Endothelial cell (in vitro differentiated cells): ENCODE measurements at places on chromosomes 3 and 15. TPM values are rescaled to one million over a fixed set of nuclear protein-coding genes. Genes with fewer than 3 reads are reported as not detected.

Gene CORO2B
- total RNA-seq, result 71.7 TPM

Gene KNL1
- total RNA-seq, result 9.5 TPM

Gene SCN5A
- 1.4 TPM for total RNA-seq

Gene BDH1
- 4.7 TPM for total RNA-seq

DNA sequence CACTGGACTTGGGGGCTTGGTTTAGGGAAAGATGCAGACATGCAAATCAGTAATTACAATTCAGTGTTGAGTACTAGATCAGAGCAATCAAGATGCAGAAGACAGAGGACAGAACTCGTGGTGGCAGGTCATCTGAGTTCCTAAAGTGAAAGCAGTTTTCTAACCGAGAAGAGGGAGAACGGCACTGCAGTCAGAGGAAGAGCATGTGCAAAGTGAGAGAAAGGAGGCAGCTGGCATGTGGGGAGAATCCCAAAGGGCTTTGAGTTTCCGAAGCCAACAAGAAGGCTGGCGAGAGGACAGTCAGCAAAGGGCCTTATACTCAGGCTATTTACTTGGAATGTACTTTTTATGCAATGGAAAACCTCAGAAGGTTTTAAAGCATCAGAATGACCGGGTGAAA is 87.0 kb downstream of the ANP32A start:
- no peak for DNase-seq

DNA sequence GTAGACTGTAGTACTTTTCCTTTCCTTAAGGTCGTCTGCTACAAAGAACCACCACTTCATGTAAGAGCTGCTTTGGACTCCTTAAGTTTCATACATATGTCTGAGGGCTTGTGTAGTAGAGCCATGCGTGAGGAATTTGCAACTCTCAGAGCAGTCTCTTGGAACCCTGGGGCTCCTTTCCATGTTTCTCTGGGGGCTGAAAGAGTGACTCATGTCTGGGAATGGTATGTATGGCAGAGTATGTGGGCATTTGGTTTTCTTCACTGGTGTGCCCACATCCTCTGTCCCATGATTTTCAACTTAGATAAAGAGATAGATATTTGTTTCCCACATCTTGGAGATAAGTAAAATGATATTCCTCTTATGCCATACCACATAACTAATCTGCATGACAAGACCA is 20.6 kb upstream of the RBM5 start:
- no peak for DNase-seq

DNA sequence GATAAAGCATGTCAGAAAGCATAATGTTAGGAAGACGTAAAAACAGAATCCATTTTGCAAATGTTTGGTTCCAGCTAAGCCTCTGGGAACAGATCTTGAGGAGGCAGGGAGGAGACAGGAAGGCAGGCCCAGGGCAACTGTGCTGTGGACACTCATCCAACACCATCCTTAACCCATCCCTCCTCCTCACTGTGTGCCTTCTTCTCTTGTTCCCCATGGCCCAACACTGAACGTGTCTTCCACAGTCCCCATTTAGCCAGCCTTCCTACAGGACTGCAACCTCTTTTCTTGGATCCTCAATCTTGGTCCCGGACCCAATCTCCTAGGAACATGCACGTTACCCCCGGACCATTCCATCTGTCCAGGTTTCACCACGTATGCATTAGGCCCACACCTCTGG is 15.4 kb downstream of the C2CD4B start:
- no peak for DNase-seq

DNA sequence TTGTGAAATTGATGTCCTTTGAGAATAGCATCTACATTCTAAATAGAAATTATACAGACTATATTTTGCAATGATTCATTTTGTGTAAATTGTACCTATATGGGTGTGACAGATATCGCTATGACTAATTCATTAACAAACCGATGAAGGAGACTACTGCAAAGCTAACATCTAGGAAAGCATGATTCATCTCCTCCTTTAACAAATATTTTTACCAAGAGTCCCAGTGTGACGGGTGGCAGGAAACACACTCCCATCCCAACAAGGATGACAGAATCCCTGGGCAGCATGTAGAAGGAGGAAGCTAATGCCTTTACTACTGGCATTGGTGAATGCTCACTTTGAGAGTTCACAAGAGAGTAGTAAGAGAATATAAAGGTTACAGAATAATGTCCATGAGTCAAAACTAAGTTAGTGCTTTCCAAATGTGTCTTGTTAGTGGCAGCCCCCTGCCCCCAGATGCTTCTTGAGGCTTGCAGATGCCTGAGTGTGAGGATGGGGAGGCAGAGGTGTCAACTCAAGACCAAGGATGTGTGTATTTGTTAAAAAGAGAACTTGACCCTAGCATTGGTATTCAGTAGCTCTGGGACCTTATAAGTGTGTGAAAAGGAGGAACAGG is 180.6 kb downstream of the FMN1 start:
- no peak for DNase-seq
